ENCODE measurements at places on chromosomes 16 and 17. TPM values are rescaled to one million over a fixed set of nuclear protein-coding genes. Genes with fewer than 3 reads are reported as not detected.

PYY gene
- not detected for total RNA-seq

- no peak overlapping the region for H3K27ac ChIP-seq
- no peaks in the 10 kb centered on the region for H3K27me3 ChIP-seq
- DNase-seq, result no peak
- no peak overlapping the region for H3K4me3 ChIP-seq
Measured at GRCh38 chr17:44297975-44298374, 10.4 kb upstream of the RUNDC3A start.

DNA sequence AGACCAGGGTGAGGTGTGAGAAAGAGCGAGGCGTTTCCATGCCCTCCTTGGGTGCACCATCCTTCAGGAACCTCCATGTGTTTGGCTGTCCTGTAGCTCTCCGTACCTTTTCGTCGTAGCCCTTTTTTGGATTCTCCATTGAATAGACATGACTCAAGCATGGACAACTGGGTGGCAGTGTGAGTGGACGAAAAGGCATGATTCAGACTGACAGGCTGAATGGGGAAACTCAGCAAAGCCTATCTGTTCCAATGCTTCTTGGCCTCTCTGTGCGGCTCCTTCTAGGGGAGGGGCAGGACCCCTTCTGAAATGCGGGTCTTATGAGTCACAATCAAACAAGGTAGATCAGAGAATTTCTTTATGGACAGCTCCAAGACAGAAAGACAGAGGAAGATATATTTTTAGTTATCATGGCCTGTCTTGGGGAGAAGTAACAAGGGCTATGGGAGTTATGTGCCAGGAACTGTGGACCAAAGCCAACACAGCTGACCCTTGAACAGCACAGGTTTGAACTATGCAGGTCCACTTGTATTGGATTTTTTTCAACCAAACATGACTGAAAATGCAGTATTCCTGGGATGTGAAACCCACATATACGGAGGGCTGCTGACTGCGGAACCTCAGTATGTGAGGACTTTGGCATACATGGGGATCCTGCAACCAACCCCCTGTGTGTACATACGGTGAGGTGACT lies 22.9 kb downstream of the ADORA2B start:
- no peak for DNase-seq
- no peaks in the 10 kb centered on the region for H3K36me3 ChIP-seq
- H3K4me3 ChIP-seq, result no peak overlapping the region
- no peaks in the 10 kb centered on the region for H3K27me3 ChIP-seq
- H3K4me1 ChIP-seq, result no peaks in the 10 kb centered on the region
- H3K27ac ChIP-seq, result no peak overlapping the region

KRTAP3-2 gene
- not detected for total RNA-seq

RAB11FIP4 gene
- 44.5 TPM for total RNA-seq

PPP1R1B gene
- total RNA-seq, result not detected

DNA sequence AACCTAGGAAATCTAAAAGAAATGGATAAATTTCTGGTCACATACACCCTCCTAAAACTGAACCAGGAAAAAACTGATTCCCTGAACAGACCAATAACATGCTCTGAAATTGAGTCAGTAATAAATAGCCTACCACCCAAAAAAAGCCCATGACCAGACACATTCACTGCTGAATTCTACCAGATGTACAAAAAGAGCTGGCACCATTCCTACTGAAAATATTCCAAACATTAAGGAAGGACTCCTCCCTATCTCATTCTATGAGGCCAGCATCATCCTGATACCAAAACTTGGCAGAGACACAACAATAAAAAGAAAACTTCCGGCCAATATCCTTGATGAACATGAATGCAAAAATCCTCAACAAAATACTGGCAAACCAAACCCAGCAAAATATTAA lies 52.9 kb downstream of the TTC19 start:
- H3K4me3 ChIP-seq, result no peak overlapping the region
- H3K27ac ChIP-seq, result no peak overlapping the region
- no peaks in the 10 kb centered on the region for H3K27me3 ChIP-seq

GRCh38 chr17:78111016-78111726 lies 17.4 kb downstream of the TMC6 start:
- H3K4me3 ChIP-seq, result no peak overlapping the region
- H3K27ac ChIP-seq, result no peak overlapping the region
- no peaks in the 10 kb centered on the region for H3K36me3 ChIP-seq
- no peak for DNase-seq
- H3K27me3 ChIP-seq, result no peaks in the 10 kb centered on the region
